ENCODE measurements at places on chromosomes 13 and 19.
A peak's percentile ranks its signal among the peaks of the same experiment; 100 is the strongest.

DNA sequence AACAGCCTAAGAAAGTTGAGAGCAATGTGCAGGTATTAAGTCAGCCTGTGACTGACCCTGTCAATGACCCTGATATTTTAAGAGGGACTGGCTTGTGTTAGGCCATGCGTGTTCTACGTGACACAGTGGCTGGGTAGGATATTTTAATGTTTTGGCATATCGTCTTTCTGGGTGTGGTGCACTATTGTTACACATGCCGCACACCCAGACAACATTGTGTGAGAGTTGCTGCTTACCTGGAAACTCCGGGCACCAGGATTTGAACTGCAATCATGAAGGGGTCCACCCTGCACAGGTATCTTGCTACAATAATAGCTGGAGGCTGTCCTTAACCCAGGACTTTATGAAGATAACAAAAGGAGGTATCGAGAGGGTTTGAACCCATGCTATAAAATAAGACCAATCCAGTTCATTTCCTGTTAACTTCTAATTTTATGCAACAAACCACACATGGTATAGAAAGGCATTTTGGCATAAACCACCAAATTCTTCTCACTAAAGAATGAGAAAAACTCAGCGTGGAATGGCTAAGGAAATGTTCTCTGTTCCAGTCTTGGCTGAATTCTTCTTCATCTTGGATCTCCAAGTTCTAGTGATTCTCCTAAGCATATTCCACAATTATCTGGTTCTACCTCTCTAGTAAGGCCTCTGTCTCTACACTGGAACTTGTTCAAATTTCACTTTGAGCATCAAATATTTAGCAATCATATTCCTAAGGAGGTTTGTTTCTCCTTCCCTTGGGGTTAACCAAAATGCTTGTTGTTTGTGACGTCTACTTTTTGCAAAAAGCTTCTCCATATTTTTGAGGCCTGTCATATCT lies 38.7 kb upstream of the POMP start:
- DNase-seq: no peak

GRCh38 chr19:5149508-5149907 lies 180.6 kb downstream of the KDM4B start:
- DNase-seq: no peak

GRCh38 chr13:67829641-67830040 lies 599.5 kb upstream of the PCDH9 start:
- DNase-seq: no peak

- DNase-seq: no peak
Observed at GRCh38 chr13:93655154-93655553, 428.5 kb downstream of the GPC6 start.

- peak; percentile 28 for DNase-seq
Observed at GRCh38 chr13:30679483-30680330, 55.6 kb upstream of the ALOX5AP start.

DNA sequence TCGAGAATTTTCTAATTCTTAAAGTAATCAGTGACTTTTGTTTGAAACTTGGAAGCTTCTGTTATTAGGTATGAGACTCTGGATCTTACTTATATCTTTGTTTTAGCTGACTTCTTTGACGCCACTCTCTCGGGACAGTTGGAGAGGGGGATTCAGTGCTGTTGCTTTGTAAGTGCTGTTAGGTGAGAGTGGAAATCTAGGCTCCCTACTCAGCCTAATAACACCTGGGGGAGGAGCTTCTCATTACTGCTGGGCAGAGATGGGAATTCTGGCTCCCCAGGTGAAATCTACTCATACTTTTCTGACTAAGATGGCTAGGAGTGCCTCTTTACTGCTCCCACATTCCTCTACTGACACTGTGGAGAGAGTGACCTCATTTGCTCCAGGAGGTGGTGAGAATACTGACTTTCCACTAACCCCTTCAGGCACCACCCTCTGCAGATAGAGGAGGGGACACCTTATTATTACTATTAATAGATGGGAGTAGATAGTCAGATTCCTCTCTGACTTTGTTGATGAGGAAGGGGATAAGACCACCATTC lies 324.9 kb upstream of the SPRY2 start:
- DNase-seq: no peak

DNA sequence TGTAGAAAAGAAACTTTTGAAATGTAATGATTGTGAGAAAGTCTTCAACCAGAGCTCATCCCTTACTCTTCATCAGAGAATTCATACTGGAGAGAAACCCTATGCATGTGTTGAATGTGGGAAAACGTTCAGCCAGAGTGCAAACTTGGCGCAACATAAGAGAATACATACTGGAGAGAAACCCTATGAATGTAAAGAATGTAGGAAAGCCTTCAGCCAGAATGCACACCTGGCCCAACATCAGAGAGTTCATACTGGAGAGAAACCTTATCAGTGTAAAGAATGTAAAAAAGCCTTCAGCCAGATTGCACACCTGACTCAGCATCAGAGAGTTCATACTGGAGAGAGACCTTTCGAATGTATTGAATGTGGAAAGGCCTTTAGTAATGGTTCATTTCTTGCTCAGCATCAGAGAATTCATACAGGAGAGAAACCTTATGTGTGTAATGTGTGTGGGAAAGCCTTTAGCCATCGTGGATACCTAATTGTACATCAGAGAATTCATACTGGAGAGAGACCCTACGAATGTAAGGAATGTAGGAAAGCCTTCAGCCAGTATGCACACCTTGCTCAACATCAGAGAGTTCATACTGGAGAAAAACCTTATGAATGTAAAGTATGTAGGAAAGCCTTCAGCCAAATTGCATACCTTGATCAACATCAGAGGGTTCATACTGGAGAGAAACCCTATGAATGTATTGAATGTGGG lies 19.3 kb downstream of the ZNF583 start:
- no peak for DNase-seq

- no peak for DNase-seq
Observed at GRCh38 chr19:53019684-53020083, 6.0 kb downstream of the ERVV-1 start.

- DNase-seq: no peak
Observed at GRCh38 chr13:81320516-81320915, 979.6 kb upstream of the SPRY2 start.

GRCh38 chr19:13842291-13843103 lies 34.4 kb upstream of the NANOS3 start:
- DNase-seq: peak; percentile 64

DNA sequence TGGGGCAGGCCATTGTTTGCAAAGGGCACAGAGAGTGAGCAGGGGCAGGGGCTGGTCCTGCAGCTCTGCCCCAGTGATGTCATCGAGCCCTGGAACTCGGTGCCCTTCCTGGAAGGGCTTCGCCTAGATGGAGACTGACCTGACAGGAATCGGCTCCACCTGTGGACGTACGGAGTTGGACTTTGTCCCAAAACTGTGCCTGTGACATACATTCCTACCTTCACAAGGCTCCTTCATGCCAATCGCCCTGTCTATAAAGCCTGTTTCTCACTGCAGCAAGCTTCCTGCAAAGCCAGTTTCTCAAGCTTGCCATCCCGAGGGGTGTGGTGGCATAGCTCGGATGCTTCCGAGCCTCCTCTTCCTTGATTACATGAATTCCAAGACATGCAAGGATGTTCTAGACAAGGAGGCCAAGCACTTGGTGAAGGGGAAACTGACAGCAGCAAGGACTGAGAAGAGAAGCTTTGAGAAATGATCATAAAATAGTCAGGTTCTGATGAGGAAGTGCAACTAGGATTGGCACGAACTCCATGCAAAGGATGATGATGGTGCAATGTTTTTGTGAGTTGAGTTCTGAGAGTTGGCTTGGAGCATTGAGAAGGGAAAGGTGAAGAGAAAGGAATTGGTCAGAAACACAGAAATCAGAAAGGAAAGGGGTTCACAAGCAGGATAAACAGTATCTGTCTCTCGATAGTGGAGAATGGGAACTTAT lies 73.6 kb upstream of the STK24 start:
- DNase-seq: no peak

DNA sequence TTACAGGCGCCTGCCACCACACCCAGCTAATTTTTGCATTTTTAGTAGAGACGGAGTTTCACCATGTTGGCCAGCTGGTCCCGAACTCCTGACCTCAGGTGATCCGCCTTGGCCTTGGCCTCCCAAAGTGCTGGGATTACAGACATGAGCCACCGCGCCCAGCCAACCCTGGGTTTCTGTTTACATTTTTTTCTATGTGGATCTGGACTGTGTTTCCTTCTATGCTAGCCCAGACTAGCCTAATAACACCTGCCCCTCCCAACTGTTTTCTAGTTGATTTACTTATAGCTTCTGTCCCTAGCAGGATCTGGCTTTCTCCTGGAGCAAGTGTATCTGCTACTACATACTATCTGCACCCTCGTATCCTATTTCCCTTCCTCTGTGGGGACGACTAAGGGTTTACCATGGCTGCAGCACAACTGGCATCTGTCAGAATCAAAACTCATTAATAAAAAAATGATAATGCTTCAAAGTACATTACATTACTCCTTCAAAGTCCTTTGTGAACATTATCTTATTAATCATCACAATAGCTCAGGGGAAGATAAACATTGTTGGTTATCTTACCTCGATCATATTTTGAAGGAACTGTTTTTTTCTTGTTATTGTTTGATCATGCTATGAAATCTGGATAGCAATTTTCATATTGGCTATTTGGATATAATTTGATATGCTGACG lies 228.3 kb downstream of the KLF5 start:
- no peak for DNase-seq

GRCh38 chr13:42876887-42877545 lies 95.6 kb downstream of the FAM216B start:
- DNase-seq: no peak

DNA sequence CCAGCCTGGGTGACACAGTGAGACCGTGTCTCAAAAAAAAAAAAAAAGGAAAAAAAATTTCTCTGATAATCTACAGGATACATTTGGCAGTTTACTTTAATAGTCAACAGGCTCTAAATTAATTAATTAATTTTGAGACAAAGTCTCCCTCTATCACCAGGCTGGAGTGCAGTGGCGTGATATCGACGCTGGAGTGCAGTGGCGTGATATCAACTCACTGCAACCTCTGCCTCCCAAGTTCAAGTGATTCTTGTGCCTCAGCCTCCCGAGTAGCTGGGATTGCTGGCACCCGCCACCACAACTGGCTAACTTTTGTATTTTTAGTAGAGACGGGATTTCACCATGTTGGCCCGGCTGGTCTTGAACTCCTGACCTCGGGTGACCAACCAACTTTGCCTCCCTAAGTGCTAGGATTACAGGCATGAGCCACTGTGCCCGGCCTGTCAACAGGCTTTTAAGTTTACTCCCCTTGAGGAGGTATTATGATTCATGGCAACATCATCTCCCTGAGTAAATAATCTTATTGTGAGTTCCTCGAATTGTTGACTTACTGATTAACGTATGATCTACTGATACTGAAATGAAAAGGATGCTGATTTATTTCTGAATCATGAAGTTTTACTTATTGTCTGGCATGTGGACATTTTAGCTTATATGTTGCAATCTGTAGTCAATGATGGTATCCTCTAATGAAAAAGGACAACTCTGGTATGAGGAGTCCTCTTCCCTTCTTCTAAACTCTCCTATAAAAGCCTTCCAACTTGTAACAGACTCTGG lies 21.3 kb upstream of the MTRF1 start:
- DNase-seq: no peak

DNA sequence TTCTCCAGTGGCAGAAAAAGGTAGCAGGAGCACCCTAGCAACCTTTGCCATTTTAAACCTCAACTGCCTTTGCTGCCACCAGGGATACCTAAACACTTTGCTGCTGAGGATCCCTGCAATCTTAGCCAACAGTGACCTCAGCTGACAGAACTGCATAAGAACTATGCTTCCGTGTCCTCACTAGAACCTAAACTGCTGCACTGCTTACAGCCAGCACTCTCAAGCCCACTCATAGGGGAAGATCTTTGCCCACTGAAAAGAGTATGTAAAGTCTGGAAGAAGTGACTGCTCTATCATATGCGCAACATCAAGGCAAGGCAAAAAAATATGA lies 270.0 kb upstream of the PCDH20 start:
- DNase-seq: no peak

DNA sequence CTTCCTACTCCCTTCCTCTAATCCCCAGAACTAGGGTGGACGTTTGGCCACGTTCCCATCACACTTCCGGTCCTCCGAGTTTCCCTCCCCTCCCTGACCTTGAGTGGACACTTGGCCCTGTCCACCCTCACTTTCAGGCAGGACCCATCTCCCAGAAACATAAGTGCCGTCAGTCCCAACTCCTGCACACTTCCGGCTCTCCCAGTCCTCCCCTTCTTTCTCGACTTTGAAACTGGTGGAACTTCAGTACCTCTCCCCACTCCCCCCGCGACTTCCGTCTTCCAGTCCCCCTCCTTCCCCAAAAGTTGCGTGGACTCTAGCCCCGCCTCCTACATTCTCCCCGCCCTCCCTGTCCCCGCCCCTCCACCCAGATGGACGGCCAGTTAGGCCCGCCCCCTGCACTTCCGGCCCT lies 278 bp upstream of the ZNF274 start:
- peak; percentile 78 for DNase-seq

GRCh38 chr19:57047743-57048142 lies 72.0 kb upstream of the USP29 start:
- DNase-seq: no peak

DNA sequence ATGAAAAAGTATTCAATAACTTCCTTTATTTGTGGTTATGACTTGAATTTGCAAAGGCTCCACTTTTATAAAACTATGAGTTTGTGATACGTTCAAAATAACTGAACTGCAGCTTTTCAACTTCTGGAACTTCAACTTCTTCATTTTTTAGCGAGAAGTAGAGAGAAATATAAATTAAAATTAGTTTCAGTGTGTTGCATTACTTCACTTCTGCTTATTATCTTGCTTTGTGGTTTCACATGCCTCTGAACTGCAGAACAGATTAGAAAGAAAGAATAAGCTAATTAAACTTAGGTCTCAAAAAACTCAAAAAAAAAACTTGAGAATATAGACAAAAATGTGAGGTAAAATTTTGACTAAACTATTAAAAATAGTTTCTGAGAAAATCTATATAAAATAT lies 1073.4 kb downstream of the PCDH17 start:
- no peak for DNase-seq

GRCh38 chr19:31875591-31875990 lies 469.8 kb upstream of the ZNF507 start:
- DNase-seq: no peak

- DNase-seq: peak; percentile 29
Observed at GRCh38 chr13:52159159-52159982, at the start of gene NEK3. Gene NEK3 (minus strand): TSS chr13:52159597. CDS start chr13:52156191, 3,406 bp downstream.

DNA sequence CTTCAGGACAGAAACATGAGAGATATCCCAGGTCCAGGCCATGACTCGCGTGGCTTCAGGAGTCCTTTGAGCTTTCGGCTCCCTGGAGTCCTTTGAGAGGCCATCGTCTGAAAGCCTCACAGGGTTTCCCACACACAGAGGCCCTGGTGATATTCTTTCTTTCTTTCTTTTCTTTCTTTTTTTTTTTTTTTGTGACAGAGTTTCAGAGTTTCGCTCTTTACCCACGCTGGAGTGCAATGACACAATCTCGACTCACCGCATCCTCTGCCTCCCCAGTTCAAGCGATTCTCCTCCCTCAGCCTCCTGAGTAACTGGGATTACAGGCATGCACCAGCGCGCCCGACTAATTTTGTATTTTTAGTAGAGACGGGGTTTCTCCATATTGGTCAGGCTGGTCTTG lies 5.5 kb downstream of the SIN3B start:
- no peak for DNase-seq

GRCh38 chr13:37163641-37164265 lies 58.3 kb upstream of the CSNK1A1L start:
- no peak for DNase-seq

GRCh38 chr13:36998624-36999041 lies 507 bp downstream of the ALG5 start:
- DNase-seq: no peak

GRCh38 chr13:86554066-86554465 lies 754.8 kb upstream of the SLITRK6 start:
- DNase-seq: no peak

GRCh38 chr19:40693896-40694295 lies 3.4 kb upstream of the NUMBL start:
- no peak for DNase-seq

GRCh38 chr13:40987606-40988280 lies 31.4 kb downstream of the ELF1 start:
- DNase-seq: no peak
